ENCODE measurements at places on chromosomes 2 and 18.

DNA sequence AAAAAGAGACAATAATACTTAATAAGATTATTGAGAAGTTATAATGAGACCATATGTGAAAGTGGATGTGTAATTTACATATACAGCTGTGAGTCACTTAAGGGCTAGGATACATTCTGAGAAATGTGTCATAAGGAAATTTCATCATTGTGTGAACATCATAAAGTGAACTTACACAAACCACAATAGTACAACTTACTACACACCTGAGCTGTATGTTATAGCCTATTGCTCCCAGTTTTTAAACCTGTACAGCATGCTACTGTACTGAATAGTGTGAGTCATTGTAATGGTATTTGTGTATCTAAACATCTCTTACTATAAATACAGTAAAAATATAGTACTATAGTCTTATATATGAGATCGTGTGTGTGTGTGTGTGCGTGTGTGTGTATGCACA lies 1420.3 kb upstream of the PIK3C3 start:
- no peak for DNase-seq

DNA sequence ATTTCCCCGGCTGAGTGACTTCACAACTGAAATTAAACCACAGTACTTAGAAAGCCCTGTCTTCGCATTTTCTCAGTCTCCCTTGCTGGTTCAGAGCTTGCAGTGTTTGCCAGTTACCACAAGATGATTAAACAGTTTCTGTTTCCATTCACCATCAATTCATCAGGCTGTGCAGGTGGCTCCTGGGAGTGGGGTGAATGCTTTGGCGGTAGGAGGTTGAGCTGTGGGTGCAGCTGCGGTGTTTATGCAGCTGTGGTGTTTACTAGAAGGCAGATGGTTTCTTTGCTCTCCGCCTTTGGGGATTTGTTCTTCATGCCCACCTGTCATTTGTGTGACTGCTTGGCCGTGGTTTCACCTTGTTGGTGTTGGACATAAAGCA lies 16.1 kb downstream of the ACOXL start:
- no peak for DNase-seq

GRCh38 chr2:238233625-238234024 lies 6.2 kb downstream of the HES6 start:
- no peak for DNase-seq

DNA sequence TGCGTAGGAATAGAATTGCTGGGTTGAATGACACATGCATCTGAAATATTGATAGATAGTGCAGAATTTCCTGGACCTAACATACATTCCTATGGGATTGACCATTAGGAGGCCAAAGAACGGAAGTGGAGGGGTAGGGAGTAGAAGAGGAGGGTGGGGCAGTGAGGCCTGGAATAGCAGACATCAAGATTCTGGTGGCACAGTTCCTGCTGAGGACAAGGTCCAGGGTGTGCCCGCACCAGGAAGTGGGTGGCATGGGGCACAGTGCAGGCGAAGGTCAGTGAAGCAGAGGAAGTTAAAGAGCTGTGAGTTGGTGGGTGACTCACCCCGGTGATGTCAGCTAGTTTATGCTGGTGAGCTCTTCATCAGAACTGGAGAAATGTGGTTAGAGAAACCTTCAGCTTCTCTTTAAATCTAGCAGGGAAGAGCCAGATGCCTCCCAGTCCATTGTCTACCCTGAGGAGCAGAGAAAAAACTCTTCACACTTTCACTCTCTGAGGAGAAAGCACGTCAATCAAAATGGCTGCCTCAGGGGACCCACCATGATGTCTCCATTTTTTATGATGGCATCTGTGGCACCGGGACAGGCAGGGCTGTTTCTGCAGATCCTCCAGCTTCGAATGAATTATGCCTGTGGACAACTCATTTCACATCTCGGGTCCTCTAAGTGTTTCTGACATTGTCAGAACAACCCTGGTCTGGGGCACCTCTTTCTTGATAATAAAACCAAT lies 55.9 kb upstream of the CTLA4 start:
- DNase-seq, result peak; percentile 79

GRCh38 chr2:216672466-216672865 lies 22.9 kb downstream of the IGFBP5 start:
- DNase-seq, result no peak

- DNase-seq, result no peak
Measured at GRCh38 chr18:76588601-76589226, 93.7 kb upstream of the ZNF516 start.

All from left cardiac atrium (tissue), 4 donors.